ENCODE measurements at places on chromosomes 2 and 18.

DNA sequence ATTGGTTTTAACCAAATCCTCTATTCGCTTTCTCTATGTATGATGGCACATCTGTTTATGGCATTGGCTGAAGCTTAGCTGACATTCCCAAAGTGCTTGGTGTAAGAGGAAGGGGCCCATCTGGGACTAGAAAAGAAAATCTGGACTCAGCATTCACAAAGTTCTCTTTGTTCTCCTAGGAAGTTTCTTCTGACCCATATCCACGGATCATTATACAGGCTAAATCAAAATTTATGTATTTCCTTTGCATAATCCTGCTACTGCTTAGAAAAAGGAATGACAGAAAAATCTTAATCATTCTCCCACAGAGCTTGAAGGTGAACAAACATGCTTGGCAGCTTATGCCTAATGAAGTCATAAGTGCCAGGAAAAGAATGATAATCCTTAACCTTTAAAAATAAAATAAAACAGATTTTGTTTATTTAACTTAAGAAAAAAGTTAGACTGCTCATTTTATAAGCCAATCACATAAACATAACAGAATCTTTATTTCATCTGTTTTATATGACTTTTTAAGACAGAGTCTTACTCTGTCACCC lies 88.4 kb downstream of the NYAP2 start:
- no peak for DNase-seq

DNA sequence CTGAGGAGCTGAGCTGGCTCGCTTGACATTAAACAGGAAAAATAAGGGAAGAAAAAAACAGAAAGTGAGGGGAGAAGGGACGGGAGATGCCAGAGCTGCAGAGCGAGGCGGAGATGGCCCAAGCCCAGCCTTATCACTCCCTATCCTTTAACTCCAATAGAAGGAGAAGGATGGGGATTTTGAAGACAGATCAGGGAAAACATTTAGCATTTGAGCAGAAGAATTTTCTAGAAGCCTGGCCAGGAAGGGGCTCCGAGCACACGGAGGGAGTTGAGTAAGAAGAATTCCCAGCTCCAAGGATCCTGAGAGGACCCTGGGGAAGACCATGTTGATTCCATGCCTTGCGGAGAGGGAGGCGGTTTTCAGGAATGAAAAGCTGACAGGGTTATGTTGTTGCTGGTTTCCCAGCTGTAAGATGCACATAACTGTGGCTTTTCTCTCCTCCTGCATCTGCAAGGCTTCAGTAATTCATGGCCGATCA lies 35.6 kb downstream of the TWIST2 start:
- no peak for DNase-seq

GRCh38 chr18:6413579-6414117 lies 1.1 kb downstream of the L3MBTL4 start:
- no peak for DNase-seq

- DNase-seq, result no peak
These were observed 32.7 kb downstream of the SIX3 start for GRCh38 chr2:44974064-44974715.

GRCh38 chr2:109630441-109631430 lies 16.6 kb downstream of the SOWAHC start:
- no peak for DNase-seq

DNA sequence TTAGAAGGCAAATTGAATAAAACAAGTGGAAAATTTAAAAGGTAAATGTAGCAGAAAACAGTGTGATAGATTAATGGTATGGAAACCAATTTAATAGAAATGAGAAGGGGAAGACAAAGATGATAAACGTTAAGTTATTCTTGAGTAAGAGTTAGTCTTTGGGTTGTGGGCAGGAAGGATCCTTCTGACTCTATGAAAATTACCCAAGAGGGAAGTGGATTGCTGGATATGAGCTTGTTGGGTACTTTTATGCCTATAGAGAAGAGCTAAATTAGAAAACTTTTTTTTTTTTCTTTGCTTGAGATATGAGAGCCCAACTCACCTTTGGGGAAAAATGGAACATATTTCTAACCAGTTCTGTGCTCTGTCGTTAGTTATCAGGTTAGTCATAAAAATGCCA lies 144.0 kb downstream of the LDLRAD4 start:
- no peak for DNase-seq

DNA sequence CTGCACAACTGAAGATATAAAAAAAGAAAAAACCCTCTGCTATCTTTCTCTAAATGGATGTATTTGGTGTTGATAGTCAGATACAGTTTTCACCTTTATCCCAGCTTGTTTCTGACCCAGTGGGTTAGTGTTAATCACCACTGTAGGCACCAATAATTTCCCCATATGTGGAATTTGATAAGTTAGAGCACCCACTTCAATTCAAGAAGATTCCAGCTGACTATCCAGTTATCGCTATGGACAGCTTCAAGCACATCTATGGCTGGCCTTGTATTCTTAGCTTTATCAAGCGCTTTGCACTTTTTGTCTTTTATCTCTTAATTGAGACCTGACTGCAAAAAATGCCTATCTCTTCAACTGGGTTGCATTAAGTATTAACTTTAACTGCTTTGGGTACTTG lies 200.4 kb downstream of the NR4A2 start:
- no peak for DNase-seq

DNA sequence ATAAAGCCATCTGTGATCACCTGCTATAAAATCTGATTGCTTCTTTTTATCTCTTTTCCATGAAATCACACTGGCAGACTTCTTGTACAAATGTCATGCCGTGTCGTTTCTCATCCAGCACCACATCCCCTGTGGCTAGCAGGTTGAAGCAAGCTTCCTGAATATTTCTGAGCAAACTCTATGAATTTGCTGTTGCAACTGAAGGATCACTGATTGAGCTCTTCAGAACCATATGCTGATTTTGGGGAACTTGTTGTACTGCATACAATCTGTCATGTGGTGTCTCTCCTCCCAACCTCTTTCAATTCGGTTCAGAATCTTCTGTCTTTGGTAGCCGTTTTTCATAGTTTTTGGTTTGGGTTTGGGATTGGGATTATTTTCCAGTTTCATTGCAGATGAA lies 57.7 kb upstream of the RBMS1 start:
- no peak for DNase-seq

GRCh38 chr2:204486805-204487204 lies 58.5 kb upstream of the PARD3B start:
- no peak for DNase-seq

DNA sequence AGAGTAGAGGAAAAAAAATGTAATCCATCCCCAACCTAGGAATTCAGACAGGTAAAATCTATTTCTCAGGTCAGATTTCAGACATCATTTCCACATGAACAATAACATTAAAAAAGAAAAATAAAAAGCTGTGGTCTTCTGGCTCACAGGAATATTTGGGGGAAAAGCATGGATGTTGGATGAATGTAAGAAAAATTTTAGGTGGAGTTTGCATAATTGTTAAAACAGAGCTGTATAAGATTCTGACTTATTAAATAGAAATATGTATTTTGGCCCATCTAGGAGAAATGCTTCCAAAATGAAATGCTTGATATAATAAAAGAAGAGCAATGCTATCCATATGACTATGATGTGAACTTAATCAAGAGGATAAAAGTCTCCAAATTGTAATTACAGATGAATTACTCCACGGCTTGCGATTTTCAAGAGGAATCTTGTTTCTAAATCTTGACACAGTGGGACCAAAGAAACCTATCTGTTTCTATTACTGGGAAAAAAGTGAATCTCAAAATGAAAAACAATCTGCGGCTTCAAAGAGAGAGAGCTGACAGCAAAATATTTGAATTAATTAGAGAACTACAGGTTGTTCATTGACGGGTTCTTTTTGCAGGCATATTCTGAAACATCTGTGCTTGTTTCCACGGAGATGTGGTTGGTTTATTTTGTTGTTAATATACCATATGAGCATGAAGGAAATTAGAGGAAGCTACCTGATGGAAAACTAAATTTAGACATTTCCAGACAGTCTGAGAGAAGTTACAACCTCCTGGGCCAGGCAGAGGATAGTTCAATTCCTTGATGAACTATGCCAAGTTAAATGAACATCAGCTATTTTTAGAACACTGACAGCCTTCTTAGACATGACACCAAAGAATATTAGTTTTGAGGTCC lies 468.7 kb downstream of the PID1 start:
- no peak for DNase-seq

DNA sequence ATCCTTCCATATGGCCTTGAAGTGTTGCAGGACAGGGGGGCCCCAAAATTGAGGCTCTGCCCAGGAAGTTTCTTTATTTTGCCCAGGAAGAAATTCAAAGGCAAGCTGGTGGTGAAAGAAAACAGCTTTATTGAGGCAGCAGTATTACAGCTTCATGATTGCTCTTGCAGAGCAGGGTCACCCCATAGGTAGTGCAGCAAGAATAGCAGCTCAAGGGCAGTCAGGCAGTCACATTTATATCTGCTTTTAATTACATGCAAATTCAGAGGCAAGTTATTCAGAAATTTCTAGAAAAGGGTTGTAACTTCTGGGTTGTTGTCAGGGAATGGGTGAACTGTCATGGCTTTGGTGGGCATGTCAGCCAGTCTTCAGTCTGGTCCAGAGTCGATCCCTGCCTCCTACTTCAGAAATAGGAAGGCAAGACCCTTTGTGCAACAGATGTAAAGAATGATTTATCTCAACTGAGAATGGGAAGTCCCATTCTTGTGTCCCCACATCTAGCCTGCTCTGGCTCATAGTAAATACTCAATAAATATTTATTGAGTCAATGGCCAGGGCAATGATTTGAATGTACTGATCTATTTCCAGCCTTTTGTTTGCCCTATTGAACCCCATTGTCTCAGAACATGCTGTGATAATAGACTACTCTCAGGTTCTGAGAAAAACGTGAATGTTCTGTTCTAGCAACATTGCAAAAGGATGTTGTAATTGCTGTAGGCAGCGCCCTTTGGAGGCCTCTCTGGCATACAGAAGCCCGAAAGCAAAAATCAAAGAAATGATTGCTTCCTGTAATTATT lies 129.8 kb downstream of the MYO3B start:
- DNase-seq, result no peak
